ENCODE measurements at places on chromosomes 11 and 22.

DNA sequence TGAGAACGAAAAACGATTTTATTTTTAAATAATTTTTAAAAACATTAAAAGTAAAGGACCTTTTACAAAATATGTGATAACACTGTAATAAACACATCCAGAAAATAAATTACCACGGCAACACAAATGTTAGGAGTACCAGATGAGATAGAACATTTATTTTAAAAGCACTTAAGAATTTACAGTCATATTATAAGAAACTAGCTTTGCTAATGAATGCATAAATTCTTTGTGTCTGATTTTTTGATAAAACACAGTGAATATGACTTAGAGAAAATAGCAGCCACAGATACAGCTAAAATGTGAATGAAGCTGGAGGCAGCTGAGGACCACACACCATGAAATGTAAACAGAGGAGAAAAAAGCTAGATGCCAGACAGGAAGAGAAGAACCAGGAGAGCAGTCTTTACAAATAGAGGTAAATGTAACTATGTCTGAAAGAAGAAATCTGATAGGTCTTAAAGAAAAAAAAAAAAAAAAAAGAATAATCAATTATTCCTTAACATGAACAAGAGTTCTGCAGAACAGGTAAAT is 14.6 kb downstream of the CCDC34 start:
- DNase-seq: no peak

DNA sequence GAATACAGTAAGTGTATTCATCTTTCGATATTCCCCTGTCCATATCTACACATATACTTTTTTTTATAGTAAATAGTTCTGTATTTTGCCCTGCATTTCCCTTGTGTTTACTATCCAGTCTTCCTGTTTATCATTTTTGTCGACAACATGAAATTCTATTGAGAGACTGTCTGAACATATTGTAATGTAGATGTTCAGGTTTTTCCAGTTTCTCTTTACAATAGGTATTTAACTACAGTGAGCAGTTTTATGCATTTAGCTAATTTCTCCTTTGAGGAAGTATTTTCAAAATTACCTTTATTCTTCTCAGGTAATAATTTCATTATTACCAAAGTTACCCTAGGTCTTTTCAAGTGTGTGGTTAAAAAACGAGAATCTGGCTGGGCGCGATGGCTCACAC is 16.7 kb downstream of the PIK3IP1 start:
- no peak for DNase-seq

DNA sequence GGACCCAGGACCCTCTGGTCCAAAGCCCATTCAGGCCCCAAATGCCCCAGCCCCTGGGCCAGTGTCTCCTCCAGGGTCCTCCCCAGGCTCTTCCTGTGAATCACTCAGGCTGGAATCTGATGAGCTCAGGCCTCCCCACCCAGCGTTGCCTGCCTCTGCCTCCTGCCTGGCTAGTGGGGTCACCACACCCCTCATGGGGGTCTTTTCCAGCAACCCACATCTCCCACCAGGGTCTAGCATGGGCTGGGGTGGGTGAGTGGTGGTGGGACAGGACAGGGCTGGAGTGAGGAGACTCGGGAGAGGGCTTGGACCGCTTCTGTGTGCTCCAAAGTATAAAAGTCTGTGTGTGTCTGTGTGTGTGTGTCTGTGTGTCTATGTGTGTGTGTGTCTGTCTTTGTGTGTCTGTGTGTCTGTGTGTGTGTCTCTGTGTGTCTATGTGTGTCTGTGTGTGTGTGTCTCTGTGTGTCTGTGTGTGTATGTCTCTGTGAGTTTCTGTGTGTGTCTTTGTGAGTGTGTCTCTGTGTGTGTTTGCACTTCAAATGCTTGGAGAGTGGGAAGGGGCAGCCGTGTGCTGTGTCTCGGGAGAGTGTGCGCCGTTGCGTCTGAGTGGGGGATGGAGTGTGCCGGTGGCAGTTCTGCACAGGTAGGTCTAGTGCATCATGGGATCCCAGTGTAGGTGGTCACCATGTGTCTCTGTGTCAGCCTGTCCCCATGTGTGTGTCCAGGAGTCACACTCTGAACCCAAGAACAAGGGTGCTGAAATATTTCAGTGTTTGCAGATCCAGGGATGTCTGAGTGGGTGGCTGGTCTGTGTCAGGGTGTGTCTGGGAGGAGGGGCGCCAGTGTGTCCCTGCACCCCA is 8.8 kb downstream of the RIN1 start:
- no peak for DNase-seq

GRCh38 chr11:115585361-115586024 is 81.3 kb upstream of the CADM1 start:
- DNase-seq: no peak

DNA sequence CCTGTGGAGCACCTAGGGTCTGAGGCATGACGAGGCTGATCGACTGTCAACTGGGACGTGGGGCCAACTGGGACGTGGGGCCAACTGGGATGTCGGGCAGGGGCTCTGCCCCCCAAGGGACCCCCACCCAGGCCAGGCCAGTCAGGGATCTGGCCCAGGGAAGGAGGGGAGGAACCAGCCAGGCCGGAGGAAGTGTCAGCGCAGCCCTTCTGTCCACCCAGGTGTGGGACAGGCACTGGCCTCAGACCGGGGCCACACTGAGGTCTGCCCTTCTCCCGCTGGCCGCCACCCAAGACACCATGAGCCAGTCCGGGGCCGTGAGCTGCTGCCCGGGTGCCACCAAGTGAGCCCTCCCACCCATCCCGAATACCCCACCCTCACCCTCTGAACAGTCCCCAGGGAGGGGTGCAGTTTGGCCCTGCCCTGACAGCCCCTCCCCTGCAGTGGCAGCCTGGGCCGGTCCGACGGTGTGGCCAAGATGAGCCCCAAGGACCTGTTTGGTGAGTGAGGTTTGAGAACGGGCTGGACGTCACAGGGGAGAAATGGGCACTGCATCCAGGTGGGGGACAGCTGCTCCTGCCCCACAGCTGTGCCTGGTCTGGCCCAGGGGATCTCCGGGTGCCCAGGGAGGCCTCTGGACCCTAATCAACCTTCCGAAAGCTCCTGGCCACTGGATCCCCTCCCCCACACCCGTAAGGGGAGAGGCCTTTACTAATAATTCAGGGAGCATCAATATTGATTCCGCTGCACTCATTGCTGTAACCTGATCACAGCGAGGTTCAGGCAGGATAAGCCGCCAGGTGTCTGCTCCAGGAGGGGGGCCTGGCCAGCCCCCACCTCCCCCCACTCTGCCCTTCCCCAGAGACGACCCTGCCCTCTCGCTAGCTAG is 3.3 kb downstream of the EPS8L2 start:
- no peak for DNase-seq
